NCI-H146 (cell line): ENCODE measurements at places on chromosomes 12 and 14.

- no peak for DNase-seq
Observed at GRCh38 chr12:42819846-42820245, 230.3 kb upstream of the PRICKLE1 start.

GRCh38 chr14:65346895-65347294 lies 65.6 kb upstream of the FUT8 start:
- no peak for DNase-seq

GRCh38 chr14:103546652-103547454 lies 15.6 kb downstream of the BAG5 start:
- DNase-seq: peak; percentile 95

GRCh38 chr12:102957339-102958050 lies at the start of gene ASCL1:
ASCL1 (plus strand) TSS chr12:102957674; CDS start chr12:102958245, 571 bp downstream.
- DNase-seq: peak; percentile 98

GRCh38 chr12:66692170-66692569 lies 13.3 kb upstream of the GRIP1 start:
- no peak for DNase-seq

- DNase-seq: no peak
Observed at GRCh38 chr12:110373025-110373424, 30.5 kb downstream of the ANAPC7 start.

- no peak for DNase-seq
Observed at GRCh38 chr14:95733212-95733611, 19.3 kb upstream of the TCL1A start.

- DNase-seq: no peak
Observed at GRCh38 chr14:103188810-103189480, 65.7 kb downstream of the TNFAIP2 start.

GRCh38 chr14:35576260-35576659 lies 42.3 kb downstream of the INSM2 start:
- no peak for DNase-seq

DNA sequence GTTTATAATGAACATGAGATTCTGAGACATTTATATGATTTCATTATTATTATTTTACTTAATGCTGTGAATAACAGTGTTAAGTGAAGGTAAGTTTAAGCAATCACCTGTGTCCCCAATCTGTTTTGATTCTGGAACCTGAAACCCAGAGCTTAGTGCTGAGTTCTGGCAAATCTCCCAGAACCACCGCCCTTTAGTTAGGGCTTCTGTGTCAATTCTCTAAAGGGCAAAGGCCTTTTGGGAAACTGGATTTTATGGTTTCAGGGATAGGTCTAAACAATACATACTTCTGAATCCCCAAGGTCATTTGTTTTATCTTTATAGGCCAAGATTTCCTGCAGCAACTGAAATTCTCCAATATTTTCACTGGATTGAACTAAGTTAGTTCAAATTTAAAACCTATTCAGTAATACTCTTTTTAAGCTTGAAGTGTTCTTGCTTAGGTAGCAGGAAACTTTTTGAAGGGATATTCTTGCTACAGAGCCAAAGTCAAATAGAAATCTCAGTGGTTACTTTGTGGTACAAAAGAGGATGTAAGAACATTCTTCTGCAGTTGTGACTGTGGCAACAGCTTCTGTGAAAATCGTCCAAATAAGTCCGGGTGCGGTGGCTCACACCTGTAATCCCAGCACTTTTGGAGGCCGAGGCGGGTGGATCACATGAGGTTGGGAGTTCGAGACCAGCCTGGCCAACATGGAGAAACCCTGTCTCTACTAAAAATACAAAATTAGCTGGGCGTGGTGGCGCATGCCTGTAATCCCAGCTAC lies 10.0 kb upstream of the PKP2 start:
- no peak for DNase-seq

- peak; percentile 16 for DNase-seq
Observed at GRCh38 chr12:66767536-66767935, 88.7 kb upstream of the GRIP1 start.

DNA sequence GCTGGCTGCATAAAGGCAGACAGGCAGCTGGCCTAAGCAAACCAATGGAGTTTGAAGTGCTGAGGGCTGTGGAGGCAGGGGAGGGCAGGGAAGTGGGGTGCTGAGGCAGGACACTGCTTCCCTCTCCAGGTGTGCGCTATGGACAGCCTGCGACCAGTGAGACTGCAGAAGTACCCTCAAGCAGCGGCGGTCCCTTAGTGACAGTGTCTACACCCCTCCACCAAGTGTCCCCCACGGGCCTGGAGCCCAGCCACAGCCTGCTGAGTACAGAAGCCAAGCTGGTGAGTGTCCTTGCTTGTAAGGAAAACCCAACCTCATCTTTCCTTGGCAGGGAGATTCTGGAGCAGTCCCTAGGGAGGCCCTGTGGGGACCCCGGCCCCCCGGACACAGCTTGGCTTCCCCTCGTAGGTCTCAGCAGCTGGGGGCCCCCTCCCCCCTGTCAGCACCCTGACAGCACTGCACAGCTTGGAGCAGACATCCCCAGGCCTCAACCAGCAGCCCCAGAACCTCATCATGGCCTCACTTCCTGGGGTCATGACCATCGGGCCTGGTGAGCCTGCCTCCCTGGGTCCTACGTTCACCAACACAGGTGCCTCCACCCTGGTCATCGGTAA lies 17.9 kb downstream of the HNF1A start:
- no peak for DNase-seq

- no peak for DNase-seq
Observed at GRCh38 chr14:22781301-22781991, 15.0 kb downstream of the OXA1L start.

DNA sequence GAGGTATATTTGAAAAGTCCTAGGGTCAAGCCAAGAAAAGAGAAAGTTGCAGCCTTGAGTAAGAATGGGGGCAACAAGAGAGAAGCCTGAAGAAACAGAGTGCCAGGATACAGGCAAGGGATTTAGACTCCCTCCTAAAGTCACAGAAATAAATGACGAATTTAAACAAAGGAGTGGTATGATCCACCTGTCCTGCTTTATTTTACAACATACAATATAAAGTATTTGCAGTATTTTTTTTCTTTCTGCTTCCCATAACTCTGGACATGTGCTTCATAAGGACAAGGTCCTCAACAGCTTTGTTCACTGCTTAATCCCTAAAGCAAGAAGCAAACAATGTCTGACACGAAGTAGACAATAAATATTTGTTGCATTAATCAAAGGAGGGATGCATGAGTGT lies 57.4 kb downstream of the IFNG start:
- no peak for DNase-seq

DNA sequence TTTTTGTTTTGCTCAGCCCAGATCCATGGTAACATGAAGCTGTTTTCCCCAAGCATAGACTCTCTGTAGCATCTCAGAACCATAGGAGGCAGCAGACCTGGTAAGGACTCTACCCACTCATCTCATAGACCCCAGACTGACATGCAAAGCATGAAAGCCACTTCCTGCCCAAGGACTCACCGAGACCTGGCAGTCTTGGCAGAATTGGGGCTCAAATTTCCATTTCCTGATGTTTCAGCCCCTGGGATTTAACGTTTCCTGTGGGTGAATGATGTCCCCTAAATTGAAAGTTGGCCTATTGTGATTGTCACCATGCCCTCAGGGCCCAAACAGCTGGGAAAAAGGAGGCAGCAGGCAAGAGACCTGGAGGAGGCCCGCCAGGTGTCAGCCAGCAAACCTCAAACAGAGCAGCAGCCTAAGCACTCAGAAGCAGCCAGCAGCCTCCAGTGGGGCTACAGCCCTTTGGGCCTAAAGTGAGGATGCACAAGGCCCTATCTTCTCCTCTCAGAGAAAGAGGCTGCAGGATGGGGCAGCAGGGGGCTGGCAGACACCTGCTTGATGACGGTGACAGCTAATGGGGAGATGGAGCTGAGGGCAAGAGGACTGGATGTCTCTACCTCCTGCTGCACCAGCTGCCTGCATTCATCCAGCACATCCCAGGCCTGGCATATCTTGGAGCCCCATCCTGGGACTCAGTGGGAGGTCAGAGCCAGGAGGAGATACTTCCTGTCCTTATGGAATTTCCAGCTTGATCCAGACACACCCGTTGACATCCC lies 8.5 kb downstream of the KRT85 start:
- peak; percentile 84 for DNase-seq

DNA sequence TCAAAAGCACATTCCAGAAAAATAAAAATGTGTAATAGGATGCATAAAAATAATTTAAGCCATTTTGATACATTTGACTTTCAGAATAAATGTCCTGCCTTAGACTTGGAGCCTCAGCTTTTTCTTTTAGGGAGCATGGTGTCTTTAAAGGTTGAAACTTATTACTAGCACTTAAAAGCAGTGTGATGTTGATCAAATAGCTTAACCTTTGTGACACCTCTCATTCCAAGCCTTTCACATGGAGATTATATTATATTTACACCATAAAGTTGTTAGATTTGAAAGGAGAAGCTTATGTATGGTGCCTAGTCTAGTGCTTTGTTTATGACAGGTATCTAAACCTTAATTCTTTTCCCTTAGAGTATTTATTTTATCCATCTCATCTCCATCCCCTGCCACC lies 61.9 kb downstream of the KTN1 start:
- DNase-seq: no peak

DNA sequence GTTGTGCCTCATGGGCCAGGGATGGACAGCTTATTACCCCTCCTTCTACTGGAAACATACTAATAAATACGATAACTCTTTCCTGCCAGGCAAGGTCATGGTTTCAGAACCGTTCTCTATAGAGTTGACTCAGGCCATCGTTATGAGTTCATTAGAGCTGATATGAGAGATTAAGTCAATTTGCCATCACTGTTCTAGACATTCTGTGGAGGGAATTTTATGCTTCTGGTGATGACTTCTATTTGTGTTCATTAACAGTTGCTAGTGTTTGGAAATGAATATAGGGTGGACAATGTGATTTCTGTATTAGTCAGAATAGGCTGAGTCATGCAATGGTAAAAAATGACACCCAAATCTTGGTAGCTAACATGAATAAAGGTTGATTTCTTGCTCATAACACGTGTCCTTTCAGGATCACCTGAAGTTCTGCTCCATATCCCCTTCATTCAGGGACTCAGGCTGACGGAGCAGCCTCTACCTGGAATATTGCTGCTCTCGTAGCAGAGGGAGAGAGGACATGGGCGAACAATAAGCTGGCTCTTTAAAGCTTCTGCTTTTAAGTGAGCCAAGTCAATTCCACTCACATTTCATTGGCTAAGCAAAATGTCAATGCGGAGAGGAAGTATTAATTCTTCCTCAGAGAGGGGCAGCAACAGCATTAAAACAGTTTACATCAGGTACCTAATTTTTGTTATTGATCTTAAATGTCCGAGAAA lies 18.5 kb upstream of the TBPL2 start:
- no peak for DNase-seq

DNA sequence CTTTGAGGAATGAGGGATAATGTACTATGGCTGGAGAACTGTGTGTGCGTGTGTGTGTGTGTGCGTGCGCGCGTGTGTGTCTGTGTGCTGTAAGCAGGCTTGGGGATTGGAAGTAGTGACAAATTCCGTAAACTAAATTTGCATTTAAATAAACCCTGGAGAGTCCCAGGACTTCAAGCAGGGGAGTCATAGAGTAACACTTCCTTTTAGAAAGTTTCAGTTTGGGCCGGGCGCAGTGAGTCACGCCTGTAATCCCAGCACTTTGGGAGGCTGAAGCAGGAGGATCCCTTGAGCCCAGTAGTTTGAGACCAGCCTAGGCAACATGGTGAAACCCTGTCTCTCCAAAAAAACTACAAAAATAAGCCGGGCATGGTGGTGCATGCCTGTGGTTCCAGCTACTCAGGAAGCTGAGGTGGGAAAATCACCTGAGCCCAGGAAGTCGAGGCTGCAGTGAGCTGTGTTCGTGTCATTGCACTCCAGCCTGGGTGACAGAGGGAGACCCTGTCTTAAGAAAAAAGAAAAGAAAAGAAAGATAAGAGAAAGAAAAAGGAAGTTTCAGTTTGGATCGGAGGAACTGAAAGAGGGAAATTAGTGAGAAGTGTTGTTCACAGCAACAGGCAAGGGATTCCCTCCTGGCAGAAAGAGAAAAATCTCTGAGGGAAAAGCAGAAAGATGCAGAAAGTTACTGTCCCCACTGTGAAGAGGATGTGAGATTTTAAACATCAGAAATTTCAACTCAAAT lies 222.7 kb upstream of the SOX5 start:
- DNase-seq: no peak

GRCh38 chr12:1821805-1822204 lies 1.4 kb downstream of the LRTM2 start:
- no peak for DNase-seq

DNA sequence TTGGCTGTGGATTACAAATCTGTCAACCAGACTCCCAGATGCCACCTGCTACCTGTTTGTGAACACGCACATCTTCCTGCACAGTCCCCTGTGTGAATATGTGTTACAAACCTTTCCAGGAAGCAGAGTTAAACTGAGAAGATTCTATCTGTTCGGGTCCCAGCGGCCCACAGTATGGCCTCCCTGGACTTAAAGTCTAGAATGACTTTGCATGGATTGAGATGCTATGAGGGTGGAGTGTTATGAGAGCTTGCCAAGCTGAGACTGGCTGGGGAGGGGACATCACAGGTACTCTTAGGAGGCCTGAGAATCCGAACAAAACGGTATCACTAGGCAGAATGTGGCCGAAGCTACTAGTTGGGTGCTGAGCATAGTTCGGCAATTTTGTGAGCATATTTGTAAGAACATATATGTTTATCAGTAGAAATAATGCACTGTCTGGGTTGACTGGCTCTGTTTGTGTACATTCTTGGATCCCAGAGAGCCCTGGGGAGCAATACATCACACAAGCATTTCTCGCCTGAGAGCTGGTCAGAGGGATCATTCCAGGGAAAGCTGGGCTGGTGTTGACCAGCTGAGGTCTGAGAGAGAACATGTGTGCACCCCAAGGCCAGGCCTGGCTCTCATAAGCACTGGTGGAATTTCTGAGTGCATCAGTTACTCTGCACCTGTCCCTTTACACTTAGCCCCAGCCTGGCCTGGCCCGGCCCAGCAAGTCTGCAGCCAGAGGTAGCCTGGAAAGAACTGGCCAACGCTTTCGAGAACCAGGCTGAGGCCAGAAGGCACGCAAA lies 29.8 kb upstream of the LTBP2 start:
- no peak for DNase-seq
